ENCODE measurements at places on chromosomes 2 and 18.

DNA sequence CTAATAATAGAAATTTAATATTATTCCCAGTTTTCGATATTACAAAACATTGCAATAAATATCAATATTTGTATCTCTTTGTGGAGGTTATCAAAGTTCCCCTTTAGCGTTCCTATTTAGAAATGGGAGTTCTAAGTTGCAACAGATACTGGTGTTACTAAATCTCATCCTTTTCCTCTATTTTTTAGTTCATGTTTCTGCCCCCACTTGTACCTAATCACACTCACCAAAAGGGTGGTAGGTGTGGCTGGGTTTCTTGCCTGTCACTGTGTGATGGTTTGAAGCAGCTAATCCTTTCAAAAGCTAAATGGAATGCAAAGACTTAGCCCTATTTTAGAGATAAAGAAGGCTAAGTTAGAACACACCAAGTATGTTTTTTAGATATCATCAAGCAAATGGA is 997.9 kb downstream of the TSN start:
- no peak for DNase-seq

DNA sequence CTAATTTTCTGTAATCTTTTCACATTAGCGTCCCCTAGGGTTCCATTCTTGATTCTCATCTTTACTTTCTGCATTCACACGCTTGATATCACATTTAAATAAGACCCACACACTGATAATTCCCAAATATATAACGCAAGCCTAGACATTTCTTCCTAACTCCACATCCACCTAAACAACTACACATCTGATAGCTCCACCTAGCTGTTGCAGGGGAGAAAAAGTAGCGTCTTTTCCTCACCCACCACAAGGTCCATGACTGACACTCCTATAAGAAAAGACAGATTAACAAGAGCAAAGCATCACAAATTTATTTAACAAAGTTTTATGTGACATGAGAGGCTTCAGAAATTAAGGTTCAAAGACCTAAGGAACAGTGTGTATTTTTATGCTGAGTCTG is 862.2 kb upstream of the DDX18 start:
- no peak for DNase-seq

GRCh38 chr2:98444436-98445176 is at the start of gene INPP4A:
TSS of gene INPP4A (plus strand) at chr2:98444858. CDS start at chr2:98520049, 75,191 bp downstream.
- peak; percentile 67 for DNase-seq

DNA sequence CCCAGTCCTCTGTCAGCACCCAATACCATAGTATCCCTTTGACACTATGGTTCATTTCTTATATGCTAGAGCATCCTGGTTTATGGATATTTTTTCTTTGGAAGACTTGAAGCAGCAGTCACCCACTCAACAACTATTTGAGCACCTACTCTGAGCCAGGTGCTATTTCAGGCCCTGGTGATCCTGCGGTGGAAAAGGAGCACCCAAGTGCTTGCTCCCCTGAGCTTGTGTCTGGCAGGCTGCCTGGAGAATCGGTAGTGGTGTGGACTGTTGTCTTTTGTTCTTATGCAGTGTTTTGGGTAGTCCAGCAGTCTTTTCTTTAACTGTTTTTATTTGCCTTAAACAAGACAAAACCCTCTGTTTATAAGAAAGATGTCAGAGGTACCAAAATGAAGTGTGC is 28.9 kb downstream of the NCK2 start:
- no peak for DNase-seq

DNA sequence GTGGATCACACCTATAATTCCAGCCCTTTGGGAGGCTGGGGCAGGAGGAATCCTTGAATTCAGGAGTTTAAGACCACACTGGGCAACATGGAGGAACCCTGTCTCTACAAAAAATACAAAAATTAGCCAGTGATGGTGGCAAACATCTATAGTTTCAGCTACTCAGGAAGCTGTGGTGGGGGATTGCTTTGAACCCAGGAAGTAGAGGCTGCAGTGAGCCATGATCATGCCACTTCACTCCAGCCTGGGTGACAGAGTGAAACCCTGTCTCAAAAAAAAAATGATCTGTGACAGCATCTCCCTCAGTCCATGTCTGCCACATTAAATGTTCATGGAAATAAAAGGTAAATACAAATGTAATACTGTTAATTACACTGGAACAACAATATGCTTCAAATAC is 121.4 kb upstream of the COL5A2 start:
- DNase-seq, result no peak

- no peak for DNase-seq
Observed at GRCh38 chr2:190343089-190343535, 277 bp upstream of the INPP1 start.

- no peak for DNase-seq
Observed at GRCh38 chr2:48941908-48942307, 186.4 kb upstream of the LHCGR start.

- DNase-seq, result no peak
Observed at GRCh38 chr2:26764906-26765305, 822 bp downstream of the SLC35F6 start.

DNA sequence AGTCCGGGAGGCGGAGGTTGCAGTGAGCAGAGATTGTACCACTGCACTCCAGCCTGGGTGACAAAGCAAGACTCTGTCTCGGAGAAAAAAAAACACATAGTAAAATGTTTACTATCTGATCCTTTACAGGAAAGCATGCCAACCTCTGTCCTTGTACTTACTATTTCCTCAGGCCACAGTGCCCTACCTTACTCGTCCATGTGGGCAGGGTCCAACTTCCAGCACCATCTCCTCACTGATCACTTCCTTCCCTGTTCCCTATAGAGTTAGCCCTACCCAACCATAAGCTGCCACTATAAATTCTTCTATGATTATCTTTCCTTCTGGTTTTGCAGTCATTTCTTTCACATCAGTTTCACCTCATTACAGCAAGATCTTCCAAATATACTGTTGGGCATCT is 136.2 kb downstream of the MYO5B start:
- no peak for DNase-seq

DNA sequence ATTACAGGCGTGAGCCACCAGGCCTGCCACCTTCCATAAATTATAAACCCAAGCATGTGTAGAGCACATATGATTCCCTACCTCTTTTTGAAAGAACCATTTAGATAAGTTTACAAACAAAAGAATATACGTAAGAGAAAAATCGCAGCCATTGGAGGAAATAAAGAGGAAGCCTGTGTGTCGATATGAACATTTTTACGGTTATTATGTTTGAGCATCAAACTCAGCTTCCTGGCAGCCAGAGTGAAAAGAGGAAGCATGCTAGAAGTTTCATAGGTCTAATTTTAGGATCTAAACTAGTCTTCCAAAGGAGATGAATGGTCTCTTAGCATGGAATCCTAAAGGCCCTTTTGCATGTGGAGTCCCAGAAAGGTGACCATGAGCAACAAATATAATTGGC is 104.3 kb downstream of the PLB1 start:
- no peak for DNase-seq

DNA sequence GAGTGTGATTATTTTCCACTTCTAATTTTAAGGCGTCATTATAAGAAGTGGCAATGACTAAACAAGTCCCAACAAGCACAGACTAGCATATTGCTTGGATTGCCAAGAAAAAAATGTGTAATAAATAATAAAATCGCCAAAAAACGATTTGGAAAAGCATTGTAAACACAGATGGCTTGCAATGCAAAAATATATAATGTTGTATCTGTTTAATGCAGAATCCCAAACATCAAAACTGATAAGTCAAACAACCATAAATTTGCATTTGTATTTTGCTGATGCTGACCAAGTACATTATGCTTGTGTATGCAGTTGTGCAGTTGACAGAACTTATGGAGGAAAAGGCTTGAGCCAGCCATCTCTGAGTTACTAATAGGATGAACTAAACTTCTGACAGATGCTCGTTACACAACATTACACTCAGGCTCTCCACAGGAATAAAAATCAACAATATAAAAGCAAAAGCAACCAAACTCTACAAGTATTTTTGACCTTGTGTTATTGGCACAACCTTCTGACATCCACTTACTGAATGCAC is 68.1 kb downstream of the DNER start:
- no peak for DNase-seq

- no peak for DNase-seq
Observed at GRCh38 chr2:168519534-168520308, 63.6 kb downstream of the CERS6 start.

DNA sequence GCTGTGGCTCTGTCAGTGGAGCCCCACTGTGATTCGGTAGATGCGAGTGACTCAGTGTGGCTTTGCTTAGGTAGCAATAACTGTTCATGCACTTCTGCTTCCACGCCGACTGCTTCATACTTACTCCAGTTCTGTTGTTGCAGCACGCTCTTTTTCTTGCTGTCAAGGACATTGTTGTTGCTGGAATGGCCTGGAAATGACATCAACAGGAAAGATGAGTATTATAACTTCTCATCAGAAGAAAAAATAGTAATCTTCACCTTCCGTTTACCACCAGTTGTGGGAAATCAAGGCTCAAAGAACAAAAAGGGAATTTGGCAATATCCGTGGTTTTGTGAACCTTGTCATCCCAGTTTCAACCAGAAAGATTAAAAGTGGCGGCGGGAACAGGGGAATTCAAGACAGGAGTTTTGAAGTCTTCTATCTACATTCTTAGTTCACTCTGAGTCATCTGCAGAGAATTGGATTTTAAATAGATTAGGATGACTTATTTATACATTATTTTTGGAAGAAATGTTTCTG is 8.3 kb downstream of the TM4SF20 start:
- DNase-seq, result peak; percentile 58

- no peak for DNase-seq
Observed at GRCh38 chr2:162430323-162430722, 86.4 kb downstream of the GCA start.

DNA sequence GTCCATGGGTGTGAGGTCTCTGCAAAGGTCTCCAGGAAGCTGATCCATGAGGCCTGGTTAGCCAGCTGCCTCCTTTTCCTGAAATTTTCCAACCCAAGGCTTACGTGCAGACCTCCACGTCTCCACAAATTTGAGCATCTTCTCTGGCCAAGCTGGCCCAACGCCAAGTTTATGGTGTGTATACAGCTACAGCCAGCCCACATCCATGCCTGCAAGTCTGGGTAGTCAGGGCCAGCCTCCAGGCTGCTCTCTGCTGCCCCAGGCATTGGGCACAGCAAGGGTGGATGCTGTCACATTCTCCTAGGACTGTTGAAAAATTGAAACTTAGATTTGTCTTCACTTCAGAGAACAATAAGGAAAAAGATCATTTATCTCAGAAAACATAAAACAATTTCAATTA is 525.5 kb upstream of the CHAC2 start:
- DNase-seq, result no peak

GRCh38 chr2:5121121-5121520 is 571.1 kb upstream of the SOX11 start:
- no peak for DNase-seq

- DNase-seq, result peak; percentile 90
Observed at GRCh38 chr18:22551536-22552151, 133.9 kb upstream of the CTAGE1 start.

GRCh38 chr2:42933824-42934254 is 141.5 kb upstream of the HAAO start:
- DNase-seq, result peak; percentile 86

- no peak for DNase-seq
Observed at GRCh38 chr2:83282043-83282795, 1176.9 kb downstream of the SUCLG1 start.

DNA sequence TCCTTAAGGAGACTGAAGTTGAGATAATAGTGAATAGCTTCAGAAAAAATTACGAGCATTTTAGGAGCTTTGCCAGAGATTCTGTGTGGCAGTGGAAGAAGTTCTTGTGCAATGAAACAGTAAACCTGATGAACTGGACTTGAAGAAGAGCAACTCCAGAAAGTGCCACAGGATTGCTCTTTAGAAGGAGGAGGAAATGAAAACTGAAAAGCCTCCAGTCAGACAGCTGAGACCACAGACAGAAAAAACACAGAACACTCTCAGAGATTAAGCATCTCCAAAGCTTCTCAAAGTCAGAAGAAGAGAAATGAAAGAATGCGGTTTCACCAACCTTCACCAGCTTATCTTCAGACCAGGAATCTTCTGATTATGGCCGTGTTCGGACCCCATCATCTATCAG is 329.7 kb upstream of the CNTNAP5 start:
- no peak for DNase-seq

GRCh38 chr18:39299152-39299551 is 1733.6 kb upstream of the CELF4 start:
- DNase-seq, result no peak

GRCh38 chr2:10079870-10080535 is at the start of gene CYS1:
TSS of gene CYS1 (minus strand) at chr2:10080411. CDS start at chr2:10080223, 188 bp downstream.
- DNase-seq, result peak; percentile 55

DNA sequence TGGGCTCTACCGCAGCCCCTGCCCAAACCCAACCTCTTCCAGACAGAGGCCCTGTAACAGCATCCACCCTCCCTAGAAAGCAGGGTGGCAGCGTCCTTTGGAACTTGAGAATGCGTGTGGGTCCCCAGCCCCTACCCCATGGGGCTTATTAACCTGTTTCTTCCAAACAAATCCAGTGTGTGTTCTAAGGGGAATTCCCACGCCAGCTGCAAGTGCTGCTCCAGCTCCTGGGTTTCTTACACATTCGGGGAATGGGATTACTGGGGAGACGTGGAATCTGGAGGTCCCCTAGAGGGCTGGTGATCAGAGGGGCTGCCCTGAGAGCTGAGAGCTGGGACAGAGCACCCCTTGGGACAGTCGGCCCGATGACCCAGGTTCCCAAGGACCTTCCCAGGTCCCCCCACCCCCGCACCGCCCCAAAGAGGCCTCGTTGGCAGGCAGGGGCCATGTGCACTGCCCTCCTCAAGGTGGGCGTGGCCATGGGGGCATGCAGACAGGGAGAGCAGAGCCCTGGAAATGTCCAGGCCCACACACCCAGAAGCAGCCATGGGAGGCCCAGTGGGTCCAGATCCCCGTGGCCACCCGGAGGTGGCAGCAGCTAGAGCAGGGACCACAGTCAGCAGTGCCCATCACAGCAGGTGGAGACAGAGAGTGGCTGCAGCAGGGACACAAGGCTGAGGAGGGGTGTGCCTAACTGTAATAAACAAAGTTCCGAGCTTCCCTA is 18.8 kb upstream of the TEX44 start:
- DNase-seq, result no peak

- DNase-seq, result no peak
Observed at GRCh38 chr18:46793565-46793964, 36.7 kb upstream of the ST8SIA5 start.

DNA sequence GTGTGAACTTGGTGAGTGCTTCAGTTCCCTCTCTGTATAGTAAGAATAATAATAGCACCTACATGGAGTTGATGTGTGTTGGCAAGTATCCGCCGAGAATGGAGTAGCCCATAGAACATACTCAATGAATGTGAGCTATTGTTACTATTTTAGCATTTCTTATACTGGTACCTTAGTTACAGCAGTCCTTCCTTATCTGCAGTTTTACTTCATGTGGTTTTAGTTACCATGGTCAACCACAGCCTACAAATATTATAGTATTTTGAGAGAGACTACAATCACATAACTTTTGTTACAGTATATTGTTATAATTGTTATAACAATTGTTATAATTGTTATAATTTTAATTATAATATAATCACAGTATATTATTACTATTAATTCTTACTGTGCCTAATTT is 152.5 kb upstream of the RASGRP3 start:
- DNase-seq, result no peak
